Stimulated activated CD8-positive, alpha-beta memory T cell treated with anti-CD3 and anti-CD28 coated beads, Interleukin-12 subunit alpha, Interleukin-12 subunit beta, amount 100 ng/mL, for 4 hours (primary cell): ENCODE measurements at places on chromosomes 7 and 10.

GRCh38 chr7:27121684-27122076 lies 8.9 kb downstream of the HOXA4 start:
- no peak for DNase-seq

DNA sequence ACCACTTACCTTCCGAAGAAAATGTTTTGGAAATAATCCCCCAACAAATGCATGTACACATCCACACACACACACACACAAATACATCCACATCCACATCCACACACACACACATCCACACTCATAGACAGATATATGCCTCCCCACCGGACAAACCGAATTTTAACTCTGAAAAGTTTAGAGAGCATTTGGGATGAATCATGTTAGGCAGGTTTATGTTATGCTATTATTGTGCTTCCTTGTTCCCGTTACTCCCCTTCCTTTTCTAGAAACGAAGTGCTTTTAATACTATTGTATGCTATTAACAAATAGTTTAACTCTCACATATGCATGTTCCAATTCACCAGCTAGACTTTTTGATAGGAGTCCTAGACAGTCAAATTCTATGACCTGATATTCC lies 91.5 kb downstream of the FAS start:
- no peak for DNase-seq

DNA sequence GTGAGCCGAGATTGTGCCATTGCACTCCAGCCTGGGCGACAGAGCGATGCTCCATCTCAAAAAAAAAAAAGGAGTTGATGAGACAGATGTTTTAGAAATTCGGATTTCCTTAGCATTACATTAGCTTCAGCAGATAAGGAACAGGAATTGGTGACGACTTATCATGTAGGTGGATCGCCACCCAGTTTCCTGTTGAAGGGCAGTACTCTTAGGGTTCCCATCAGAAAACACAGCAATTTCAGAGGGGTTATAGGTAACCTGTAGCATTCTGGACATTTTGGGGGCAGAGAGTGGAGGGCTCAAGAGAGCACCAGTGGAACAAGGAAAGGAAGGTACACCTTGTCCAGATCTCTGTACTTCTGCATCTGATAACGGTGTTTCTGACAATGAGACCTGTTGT lies 146.4 kb upstream of the NOBOX start:
- no peak for DNase-seq

- no peak for DNase-seq
Observed at GRCh38 chr10:128140425-128140824, 14.2 kb upstream of the MKI67 start.

GRCh38 chr7:70178211-70178610 lies 579.9 kb downstream of the AUTS2 start:
- no peak for DNase-seq

DNA sequence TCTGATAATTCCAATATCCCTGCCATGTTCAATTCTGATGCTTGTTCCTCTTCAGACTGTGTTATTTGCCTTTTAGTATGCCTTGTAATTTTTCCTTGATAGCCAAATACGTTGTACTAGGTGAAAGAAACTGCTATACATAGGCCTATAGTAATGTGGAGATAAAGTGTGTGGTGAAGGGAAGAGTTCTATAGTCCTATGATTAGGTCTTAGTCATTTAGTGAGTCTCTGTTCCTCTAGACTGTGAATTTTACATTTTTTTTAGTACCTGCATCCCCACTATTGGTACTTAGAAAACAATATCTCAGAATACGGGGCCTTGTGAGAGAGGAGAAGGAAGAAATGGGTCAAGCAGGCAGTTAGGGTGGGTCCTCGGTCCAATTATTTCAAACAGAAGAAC lies 59.6 kb upstream of the SEMA3E start:
- DNase-seq: no peak

DNA sequence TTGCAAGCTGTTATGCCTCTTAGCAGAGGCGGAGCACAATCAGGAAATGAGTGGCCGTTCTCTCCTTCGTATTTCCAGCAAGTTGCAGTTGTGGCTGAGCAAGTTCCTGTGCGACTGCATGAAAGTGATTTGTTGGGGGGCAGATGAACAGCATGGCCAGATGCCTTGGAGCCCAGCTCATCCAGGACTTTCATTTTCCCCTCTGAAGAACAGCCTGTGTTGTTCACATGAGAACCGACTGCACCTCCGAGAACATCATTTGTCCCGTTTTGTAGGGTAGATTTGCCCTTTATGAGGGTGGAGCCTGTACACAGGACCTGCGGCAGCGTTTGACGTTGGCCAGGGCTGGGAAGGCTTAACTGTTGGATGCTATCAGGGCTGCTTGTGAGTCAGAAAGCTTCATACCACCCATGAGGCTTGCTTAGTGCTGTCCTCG lies 4.4 kb downstream of the BAG3 start:
- no peak for DNase-seq

DNA sequence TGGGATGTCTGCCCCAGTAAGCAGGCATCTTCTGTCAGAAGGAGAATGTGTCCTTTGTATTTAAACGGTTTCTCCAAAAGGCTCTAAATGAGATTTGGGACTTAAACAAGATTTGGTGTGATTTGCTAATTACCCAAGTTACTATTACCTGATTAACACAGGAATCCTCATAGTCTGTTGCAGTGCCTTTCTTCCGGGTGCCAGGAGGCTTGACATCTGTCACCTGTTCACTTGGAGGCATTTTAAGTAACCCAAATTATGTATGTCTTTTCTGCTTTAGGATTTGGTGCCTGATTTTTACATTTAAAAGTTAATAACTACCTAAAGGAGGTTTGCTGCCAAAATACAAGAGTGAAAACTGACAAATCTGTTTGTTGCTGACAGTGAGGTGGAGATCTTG lies 587.9 kb upstream of the GALNT17 start:
- DNase-seq: no peak

GRCh38 chr7:29300649-29301048 lies 106.1 kb downstream of the CHN2 start:
- DNase-seq: no peak
